ENCODE measurements at places on chromosomes 5 and 9.

GRCh38 chr5:159226451-159226850 is 17.1 kb upstream of the RNF145 start:
- no peak for DNase-seq

DNA sequence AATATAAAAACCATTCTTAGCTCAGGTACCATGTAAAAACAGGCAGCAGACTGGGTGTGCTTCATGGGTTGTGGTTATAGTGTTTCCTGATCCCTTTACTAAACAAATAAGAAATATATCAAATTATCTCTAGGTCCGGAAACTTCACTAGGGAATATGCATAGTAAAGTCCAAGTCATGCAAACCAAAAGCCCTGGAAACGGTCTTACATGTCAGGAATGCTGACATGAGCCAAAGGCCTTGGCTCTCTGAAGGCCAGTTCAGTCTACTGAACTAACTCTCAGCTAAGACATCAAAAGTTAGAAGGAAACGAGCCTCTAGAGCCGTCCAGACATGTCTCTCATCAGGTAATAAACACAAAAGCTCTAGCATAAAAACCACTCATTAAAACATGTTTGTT is 778.9 kb upstream of the ZNF608 start:
- no peak for DNase-seq

GRCh38 chr5:142808878-142809598 is 38.9 kb downstream of the ARHGAP26 start:
- DNase-seq: no peak

GRCh38 chr5:180590543-180591310 is 572 bp downstream of the SCGB3A1 start:
- DNase-seq: no peak

DNA sequence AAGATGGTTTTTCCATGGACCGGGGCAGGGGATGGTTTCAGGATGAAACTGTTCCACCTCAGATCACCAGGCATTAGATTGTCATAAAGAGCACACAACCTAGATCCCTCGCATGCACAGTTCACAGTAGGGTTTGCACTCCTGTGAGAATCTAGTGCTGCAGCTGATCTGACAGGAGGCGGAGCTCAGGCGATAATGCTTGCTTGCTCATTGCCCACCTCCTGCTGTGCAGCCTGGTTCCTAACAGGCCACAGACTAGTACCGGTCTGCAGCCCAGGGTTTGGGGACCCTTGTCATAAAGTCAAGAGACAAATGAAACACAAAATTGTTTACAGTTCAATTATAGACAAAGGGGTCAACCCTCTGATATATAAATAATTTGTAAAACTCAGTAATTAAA is 101.7 kb downstream of the RANBP17 start:
- DNase-seq: no peak

DNA sequence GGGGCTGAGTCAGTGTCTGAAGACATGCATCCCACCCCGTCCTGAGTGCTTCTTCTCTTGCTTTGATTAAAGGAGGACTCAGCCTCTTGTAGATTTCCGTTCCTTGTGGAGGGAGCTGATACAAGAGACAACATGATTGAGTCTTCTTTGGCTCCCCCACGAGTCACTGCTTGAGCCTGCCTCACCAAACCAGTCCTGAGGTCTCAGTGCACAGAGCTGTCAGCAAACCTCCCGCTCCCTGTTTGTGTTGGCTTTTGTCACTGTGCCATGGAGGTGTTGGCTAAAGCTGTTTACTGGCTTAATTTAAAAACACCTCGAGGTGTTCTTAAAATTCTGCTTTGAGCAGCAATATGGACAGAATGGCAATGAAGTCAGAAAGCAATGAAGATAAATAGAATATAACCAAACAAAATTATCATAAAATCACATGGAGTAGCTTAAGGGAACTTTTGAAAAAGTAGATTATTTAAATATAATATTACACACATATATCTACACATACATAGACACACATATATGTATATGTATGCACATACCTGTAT is 234.1 kb upstream of the ANKRD55 start:
- DNase-seq: no peak

- no peak for DNase-seq
These were observed 164.3 kb upstream of the CLINT1 start for GRCh38 chr5:158023266-158023665.

DNA sequence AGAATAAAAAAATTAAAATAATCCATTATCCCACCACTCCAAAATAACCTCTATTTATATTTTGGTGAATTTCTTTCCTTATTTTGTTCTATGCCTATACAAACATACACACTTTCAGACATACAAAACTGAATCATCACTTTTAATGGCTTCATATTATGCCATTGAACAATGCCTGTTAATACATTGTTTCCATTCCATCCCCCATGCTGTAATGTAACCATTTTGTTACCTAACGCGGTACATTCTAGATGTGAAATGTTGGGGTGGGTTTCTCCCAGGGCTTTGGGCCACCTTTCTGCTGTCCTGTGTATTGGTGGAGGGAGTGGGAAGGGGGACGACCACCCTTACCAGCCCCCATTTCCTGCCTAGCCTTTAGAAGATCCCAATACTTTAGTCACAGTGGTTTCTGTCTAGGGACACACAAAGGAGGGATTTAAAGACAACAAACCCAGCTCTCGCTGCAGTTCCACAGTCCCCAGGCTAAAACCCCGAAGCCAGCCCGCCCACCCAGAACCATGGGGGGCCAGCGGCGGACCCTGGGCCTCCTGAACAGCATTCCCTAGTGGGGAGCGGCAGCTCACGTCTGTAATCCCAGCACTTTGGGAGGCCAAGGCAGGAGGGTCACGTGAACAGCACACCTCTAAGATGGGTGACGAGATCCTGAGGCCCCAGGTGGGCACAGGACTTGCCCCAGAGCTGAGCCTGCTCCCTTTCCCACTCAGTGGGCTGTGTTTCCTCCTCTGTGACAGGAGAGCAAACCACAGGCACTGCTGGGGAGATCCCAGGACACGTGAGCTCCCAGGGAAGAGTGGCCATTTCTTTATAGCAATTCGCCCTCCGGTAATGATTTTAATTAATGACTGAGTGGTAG is 56.9 kb upstream of the STXBP1 start:
- DNase-seq: no peak

DNA sequence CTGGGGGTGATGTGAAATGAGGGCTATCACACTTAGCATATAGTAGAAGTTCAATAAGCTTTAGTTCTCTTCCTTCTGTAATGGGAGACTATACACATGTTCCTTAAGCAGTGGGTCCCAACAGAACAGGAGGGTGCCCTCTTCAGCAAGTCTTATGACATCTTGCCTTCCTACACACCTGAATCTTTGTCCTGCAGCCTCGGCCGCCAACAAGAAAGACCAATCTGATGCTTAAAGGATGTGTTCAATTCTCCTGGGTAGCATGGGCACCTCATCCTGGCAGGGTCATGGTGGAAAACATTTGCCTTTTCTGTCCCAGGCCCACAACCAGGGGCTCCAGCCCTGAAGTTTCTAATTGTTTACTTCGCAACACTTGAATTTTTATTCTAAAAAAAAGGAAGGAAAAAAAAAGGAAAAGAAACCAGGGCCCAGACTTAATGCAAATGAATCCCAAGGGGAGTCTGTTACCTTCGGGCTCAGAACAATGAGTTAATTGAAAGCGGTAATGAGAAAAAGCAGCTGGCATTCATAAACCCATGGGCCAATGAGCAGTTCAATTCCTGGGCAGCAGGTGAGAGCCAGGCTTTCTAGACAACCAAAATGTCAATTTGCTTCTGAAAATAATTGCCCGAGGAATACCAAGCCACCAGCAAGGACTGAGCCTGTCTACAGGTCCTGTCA is 26.2 kb upstream of the SMAD5 start:
- no peak for DNase-seq

GRCh38 chr5:627840-628239 is 15.7 kb downstream of the CEP72 start:
- DNase-seq: no peak

DNA sequence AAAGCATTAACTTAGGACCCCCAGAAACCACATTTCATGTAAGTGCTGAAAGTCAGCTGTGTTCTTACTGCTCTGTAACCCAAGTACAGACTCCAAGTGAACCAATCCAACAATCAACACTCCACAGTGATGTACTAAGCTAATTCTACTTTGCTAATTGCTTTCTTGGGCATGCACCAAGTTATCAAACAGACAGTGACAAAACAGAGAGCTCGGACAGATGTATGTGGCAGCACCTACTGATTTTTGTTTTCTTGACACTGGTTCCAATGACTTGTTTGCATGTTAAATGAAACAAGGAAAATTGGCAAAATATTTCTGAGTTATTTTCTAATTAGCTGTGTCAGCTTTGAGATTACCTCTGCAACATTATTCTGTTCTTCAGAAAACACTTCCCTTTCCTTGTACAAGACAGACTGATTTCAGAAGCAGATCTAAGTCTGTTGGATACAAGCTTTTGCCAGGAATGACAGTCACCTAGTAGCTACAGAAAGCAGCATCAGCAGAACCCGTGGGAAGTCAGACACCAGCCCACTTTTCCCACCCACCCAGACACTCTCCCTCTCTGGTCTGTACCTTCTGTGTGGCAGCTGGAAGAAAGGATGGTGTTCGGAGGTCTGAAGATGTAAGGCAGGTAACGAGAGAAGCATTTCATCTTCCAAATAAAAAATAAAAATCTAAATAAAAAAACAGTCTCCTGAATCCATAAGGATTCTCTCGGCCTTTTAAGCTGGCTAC is 176.7 kb upstream of the PPP2R2B start:
- DNase-seq: no peak

- no peak for DNase-seq
These were observed 10.0 kb upstream of the LECT2 start for GRCh38 chr5:135964670-135965320.

- DNase-seq: no peak
These were observed 880 bp upstream of the UBAC1 start for GRCh38 chr9:135961811-135962695.

DNA sequence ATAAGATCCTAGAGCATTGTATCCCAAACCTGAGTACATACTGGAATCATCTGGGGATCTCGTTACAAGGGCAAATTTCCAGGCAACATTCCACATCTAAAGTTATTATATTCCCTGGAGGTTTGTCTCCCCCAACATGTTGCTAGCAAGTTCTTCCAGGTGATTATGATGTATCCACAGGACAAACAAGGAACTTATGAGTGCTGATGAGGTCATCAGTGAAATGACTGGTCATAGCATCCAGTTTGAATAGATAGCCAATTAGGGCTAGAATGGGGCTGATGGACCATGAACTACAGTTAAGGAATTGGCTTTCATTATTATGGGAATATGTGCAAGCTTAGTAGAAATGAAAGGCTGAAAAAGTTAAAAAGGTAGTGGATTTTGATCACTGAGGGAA is 115.2 kb downstream of the CWC27 start:
- no peak for DNase-seq

- no peak for DNase-seq
These were observed 136.7 kb upstream of the MOCS2 start for GRCh38 chr5:53246042-53246836.

DNA sequence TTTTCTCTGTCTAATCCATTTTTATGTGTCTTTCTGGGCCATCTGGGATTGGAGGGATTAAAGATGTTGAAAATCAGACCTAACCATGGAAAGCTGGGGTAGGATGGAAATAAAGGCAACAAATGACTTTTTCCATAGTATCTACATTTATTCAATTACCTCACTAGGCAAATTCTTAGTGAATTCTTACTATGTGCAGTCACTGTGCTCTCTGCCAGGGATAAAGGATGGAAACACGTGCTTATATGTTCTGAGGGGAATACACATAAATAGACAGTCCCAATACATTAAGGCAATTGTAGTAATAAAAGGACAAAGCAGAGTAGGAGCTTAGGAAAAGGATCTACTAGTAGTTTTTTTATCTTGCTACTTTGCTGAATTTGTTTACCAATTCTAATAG is 214.2 kb downstream of the PRR16 start:
- no peak for DNase-seq

GRCh38 chr9:87950765-87951488 is 23.4 kb downstream of the CDK20 start:
- DNase-seq: no peak

DNA sequence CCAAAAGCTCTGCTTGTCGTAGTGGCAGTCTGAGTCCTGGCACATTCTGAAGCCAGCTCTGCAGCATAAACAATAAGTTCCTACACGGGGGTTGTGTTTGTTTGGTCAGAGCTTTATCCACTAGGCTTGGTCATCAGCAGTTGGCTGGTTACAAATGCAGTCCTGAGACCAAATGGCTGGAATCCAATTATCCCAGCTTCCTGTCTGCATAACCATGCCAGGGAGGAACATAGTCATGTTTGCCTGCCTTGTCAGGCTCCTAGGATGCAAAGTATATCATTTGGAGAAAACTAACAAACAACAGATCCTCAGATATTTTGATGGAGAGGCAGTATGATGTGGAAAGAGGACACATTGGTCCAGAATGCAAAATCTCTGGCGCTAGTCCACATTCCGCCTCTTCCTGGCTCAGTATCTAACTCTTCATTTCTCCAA is 85.8 kb downstream of the FBXO38 start:
- no peak for DNase-seq

DNA sequence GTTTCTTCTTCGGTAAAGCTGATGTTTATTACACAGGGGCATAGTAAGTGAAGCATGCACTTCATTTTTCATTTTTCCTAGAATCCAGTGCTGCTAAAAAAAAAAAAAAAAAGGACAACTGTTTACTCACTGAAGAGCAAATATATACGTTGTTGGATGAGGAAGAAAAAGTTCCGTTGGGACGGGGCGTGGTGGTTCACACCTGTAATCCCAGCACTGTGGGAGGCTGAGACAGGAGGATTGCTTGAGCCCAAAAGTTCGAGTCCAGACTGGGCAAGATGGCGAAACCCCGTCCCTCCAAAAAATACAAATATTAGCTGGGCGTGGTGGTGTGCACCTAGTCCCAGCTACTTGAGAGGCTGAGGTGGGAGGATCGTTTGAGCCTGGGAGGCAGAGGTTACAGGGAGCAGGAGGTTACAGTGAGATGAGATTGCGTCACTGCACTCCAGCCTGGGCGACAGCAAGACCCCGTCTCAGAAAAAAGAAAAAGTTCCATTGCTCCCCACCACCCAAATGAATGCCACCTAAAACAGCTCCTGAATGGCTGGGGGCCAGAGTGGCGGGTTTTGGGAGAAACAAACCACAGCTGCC is 60.1 kb upstream of the GNE start:
- no peak for DNase-seq

DNA sequence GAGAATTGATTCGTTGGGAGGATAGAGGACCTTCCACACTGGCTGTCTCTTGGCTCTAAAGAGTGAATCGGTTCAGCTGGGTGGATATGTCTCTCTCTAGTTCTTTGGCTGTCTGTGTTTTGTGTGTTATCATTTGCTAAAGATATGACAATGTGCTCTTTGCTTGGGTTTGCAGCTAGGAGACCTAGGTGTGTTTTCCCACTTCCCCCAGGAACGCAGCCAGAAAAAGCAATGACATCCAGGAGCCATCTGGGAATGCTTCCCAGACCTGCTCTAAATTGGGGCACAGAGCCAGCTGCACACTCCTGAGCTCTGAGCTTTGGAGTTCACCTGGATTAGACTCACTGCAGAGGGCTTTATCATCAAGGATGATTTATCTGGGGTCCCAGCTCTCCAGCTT is 12.8 kb upstream of the PDZD2 start:
- no peak for DNase-seq
